ENCODE measurements at places on chromosomes 11 and 22. TPM values are rescaled to one million over a fixed set of nuclear protein-coding genes. Genes with fewer than 3 reads are reported as not detected.

GRCh38 chr11:119204066-119204465 is 2.1 kb upstream of the CBL start:
- no peak overlapping the region for H3K27ac ChIP-seq
- DNase-seq = no peak
- H3K4me3 ChIP-seq = no peak overlapping the region
- no peaks in the 10 kb centered on the region for H3K36me3 ChIP-seq
- peaks cover 9% of the 10 kb centered on the region for H3K4me1 ChIP-seq
- no peaks in the 10 kb centered on the region for H3K27me3 ChIP-seq

- no peaks in the 10 kb centered on the region for H3K27me3 ChIP-seq
- H3K4me3 ChIP-seq = no peak overlapping the region
- no peak for DNase-seq
- no peaks in the 10 kb centered on the region for H3K4me1 ChIP-seq
- no peak overlapping the region for H3K27ac ChIP-seq
- no peaks in the 10 kb centered on the region for H3K36me3 ChIP-seq
These were observed 21.4 kb downstream of the CHID1 start for GRCh38 chr11:889257-889656.

DNA sequence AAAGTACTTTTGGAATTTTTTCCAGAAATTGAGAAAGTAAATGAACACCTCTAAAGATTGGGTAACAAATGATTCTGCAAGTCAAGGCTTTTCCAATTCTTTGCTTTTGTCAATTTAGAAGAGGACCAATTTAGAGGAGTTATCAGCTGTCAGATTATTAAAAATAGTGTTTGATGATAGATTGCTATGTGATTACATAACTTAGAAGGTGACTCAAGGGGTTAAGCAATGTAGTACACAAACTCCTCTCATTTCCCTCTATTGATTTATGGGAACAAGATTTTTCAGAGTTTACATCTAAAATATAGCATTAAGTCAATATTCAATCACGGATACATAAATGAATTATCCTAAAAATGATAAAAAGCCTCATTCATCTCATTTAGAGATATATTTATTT is 70.3 kb downstream of the INSC start:
- H3K27me3 ChIP-seq = no peaks in the 10 kb centered on the region
- no peaks in the 10 kb centered on the region for H3K4me1 ChIP-seq
- no peaks in the 10 kb centered on the region for H3K36me3 ChIP-seq
- H3K4me3 ChIP-seq = no peak overlapping the region
- H3K27ac ChIP-seq = no peak overlapping the region

DNA sequence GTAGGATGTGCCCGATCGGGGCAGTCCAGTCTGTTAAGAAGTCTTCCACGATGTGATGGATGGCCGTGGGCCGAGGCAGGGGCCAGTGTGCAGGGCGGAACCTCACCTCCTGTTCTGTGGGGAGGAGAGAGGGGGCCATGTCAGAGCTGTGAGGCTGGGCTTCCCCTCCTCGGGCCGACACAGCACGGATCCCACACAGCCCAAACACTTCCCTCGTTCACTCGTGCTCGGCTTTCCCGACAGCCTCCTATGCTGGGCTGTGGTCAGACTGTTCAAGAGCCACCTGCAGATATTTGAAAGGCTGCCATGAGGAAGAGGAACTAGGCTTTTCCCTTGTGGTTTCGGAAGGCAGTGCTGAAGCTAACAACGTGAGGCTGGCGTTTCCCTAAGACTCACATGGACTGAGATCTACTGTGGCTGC is 12.3 kb upstream of the TXN2 start:
- H3K27ac ChIP-seq = peak overlapping the region; percentile 78
- no peak overlapping the region for H3K4me3 ChIP-seq
- DNase-seq = peak; percentile 63
- H3K36me3 ChIP-seq = peaks cover 2% of the 10 kb centered on the region
- peaks cover 15% of the 10 kb centered on the region for H3K4me1 ChIP-seq

DNA sequence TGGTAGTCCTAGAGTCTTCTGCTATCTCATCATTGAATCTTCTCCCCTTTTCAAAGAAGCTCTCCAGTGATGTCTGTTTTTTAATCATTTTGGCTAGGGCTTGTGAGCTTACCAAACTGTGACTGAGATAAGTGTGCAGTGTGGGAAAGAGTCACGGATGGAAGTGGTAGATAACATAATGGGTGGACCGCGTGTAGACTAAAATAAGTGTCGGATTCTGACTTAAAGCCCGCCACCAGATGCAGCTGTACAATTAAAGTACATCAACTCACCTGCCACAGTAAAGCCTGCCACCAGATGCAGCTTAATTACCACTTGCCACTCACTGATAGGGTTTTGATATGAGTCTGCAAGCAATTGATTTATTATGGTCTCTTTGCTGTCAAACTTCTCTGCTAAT is 581.5 kb downstream of the LRRC4C start:
- no peak for DNase-seq
- H3K4me3 ChIP-seq = no peak overlapping the region
- no peaks in the 10 kb centered on the region for H3K4me1 ChIP-seq
- H3K27ac ChIP-seq = no peak overlapping the region
- no peaks in the 10 kb centered on the region for H3K27me3 ChIP-seq

GRCh38 chr11:126810776-126811175 is 189.8 kb downstream of the KIRREL3 start:
- no peak for DNase-seq
- no peak overlapping the region for H3K4me3 ChIP-seq
- no peaks in the 10 kb centered on the region for H3K4me1 ChIP-seq
- no peaks in the 10 kb centered on the region for H3K36me3 ChIP-seq

- no peak overlapping the region for H3K27ac ChIP-seq
- no peaks in the 10 kb centered on the region for H3K27me3 ChIP-seq
- H3K4me1 ChIP-seq = no peaks in the 10 kb centered on the region
These were observed 1162.1 kb downstream of the DLG2 start for GRCh38 chr11:84465040-84465439.

GRCh38 chr11:58629857-58630256 is 7.4 kb downstream of the CNTF start:
- H3K4me3 ChIP-seq = no peak overlapping the region
- no peaks in the 10 kb centered on the region for H3K36me3 ChIP-seq
- no peaks in the 10 kb centered on the region for H3K27me3 ChIP-seq
- DNase-seq = no peak
- H3K27ac ChIP-seq = no peak overlapping the region

GRCh38 chr11:126332221-126332711 is 23.2 kb upstream of the ST3GAL4 start:
- no peak for DNase-seq
- no peaks in the 10 kb centered on the region for H3K27me3 ChIP-seq
- H3K36me3 ChIP-seq = peaks cover 29% of the 10 kb centered on the region
- H3K4me3 ChIP-seq = no peak overlapping the region
- no peaks in the 10 kb centered on the region for H3K4me1 ChIP-seq
- no peak overlapping the region for H3K27ac ChIP-seq

- H3K4me1 ChIP-seq = no peaks in the 10 kb centered on the region
- DNase-seq = no peak
- no peak overlapping the region for H3K4me3 ChIP-seq
- H3K27ac ChIP-seq = no peak overlapping the region
- no peaks in the 10 kb centered on the region for H3K36me3 ChIP-seq
These were observed 178.9 kb downstream of the CTTN start for GRCh38 chr11:70577258-70577603.

- H3K36me3 ChIP-seq = peaks cover 16% of the 10 kb centered on the region
- peaks cover 28% of the 10 kb centered on the region for H3K4me1 ChIP-seq
- peak overlapping the region; percentile 58 for H3K27ac ChIP-seq
- H3K4me3 ChIP-seq = no peak overlapping the region
- no peaks in the 10 kb centered on the region for H3K27me3 ChIP-seq
- no peak for DNase-seq
These were observed 2.6 kb upstream of the VWCE start for GRCh38 chr11:61297746-61298145.

DNA sequence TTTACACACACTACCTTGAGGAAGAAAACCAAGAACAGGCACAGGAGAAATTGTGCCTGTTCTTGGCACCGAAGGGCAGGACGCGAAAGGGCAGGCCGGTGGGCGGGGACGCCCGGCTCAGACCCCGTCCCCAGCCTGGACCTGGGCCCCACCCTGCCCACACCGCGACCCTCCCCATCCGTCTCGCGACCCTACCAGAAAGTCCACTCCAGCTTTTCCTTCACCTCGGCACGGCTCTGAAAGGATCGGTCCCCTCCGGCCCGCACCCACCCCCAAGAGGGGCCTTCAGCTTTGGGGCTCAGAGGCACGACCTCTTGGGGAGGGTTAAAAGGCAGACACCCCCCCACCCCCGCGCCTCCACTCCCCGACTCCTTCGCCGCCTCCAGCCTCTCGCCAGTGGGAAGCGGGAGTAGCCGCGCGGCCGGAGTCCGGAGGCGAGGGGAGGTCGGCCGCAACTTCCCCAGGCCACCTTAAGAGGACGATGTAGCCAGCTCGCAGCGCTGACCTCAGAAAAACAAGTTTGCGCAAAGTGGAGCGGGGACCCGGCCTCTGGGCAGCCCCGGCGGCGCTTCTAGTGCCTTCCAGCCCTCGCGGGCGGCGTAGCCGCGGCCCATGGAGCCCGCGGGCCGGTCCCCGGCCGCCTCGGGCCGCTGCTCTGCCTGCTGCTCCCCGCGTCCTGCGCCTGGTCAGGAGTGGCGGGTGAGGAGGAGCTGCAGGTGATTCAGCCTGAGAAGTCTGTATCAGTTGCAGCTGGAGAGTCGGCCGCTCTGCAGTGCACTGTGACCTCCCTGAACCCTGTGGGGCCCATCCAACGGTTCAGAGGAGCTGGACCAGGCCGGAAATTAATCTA is 4.4 kb downstream of the SEC14L6 start:
- no peak overlapping the region for H3K27ac ChIP-seq
- no peaks in the 10 kb centered on the region for H3K4me1 ChIP-seq
- DNase-seq = no peak
- no peak overlapping the region for H3K4me3 ChIP-seq
- H3K27me3 ChIP-seq = peaks cover 7% of the 10 kb centered on the region
- no peaks in the 10 kb centered on the region for H3K36me3 ChIP-seq

DNA sequence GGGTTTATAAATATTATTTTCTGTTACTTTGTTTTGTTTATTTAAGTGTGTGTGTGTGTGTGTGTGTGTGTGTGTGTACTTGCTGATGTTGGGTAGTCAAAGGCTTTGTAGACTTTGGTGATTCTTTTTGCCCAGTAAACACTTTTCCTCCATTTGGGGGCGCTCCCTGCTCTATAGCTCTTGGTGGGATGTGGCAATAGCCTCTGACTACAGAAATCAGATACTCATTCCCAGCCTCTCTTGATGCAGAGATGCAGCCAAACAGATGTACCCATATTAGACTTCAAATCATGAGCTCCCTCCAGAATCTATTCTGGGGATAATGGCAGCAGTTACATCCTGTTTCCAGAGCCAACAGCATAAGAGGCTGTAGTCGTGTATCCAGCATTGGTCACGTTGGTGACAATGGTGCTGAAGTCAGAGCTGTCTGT is 33.4 kb upstream of the APOL5 start:
- no peaks in the 10 kb centered on the region for H3K27me3 ChIP-seq
- no peak overlapping the region for H3K4me3 ChIP-seq
- H3K27ac ChIP-seq = no peak overlapping the region
- DNase-seq = no peak
- H3K36me3 ChIP-seq = no peaks in the 10 kb centered on the region

- no peaks in the 10 kb centered on the region for H3K36me3 ChIP-seq
- H3K4me3 ChIP-seq = no peak overlapping the region
- no peaks in the 10 kb centered on the region for H3K27me3 ChIP-seq
These were observed 2211.8 kb downstream of the LRRC4C start for GRCh38 chr11:39247570-39248137.

GRCh38 chr11:132862933-132863332 is 669.4 kb downstream of the OPCML start:
- H3K4me1 ChIP-seq = no peaks in the 10 kb centered on the region
- H3K27me3 ChIP-seq = no peaks in the 10 kb centered on the region
- no peaks in the 10 kb centered on the region for H3K36me3 ChIP-seq
- H3K4me3 ChIP-seq = no peak overlapping the region
- no peak for DNase-seq

DNA sequence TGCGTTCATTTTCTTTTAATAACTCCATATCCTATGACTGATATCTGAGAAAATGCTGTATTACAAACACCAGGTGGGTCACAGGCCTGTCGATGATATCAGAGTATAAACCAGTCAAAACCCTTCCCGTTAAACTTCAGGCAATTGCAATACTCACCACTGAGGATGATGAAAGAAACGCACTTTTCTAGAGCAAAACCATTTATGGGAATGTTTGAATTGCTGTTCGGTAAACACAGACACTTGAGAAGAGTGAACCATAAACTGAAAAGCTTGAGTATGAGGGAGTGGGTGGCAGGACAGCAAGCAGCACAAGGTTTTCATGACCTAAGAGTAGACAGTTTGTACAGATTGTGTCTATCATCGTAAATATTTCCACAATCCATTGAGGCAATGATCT is 139.8 kb upstream of the CEP126 start:
- DNase-seq = no peak
- H3K4me1 ChIP-seq = no peaks in the 10 kb centered on the region
- no peak overlapping the region for H3K4me3 ChIP-seq
- H3K27me3 ChIP-seq = no peaks in the 10 kb centered on the region

DNA sequence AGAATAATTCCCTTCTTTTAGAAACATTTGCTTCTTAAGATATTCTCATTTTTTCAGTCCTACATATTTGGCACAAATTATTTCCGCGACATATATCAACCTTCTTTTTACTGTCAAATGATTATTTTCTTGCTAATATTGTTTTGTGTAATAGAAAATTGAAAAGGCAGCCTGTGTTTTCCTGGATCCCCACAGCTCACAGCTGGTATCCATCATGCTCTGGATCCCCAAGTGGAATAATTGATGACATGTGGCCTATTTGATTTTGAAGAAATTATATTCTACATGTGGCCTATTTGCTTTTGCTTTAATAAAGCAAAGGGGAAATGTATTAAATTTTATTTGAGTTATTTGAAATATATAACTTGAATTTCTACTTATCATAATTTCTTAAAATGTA is 199.4 kb upstream of the LUZP2 start:
- no peaks in the 10 kb centered on the region for H3K36me3 ChIP-seq
- H3K27me3 ChIP-seq = no peaks in the 10 kb centered on the region

GRCh38 chr11:12008790-12009616 is 577 bp upstream of the DKK3 start:
- H3K4me3 ChIP-seq = no peak overlapping the region
- DNase-seq = no peak
- no peaks in the 10 kb centered on the region for H3K4me1 ChIP-seq
- H3K27me3 ChIP-seq = peaks cover 2% of the 10 kb centered on the region

- no peak overlapping the region for H3K4me3 ChIP-seq
- no peaks in the 10 kb centered on the region for H3K27me3 ChIP-seq
- no peak for DNase-seq
These were observed 21.8 kb downstream of the NF2 start for GRCh38 chr22:29625090-29625825.

ABCC8 gene
- total RNA-seq = not detected

ETS1 gene
- total RNA-seq = 106 TPM

SLC22A9 gene
- total RNA-seq = not detected

PRRG4 gene
- total RNA-seq = 2.1 TPM

KCTD21 gene
- total RNA-seq = 4.6 TPM

AIFM3 gene
- 0.26 TPM for total RNA-seq

APOBEC3F gene
- total RNA-seq = 30.6 TPM

HMGXB4 gene
- 24.9 TPM for total RNA-seq

ZNF215 gene
- 1.9 TPM for total RNA-seq

STT3A gene
- 114 TPM for total RNA-seq

TRIM49 gene
- not detected for total RNA-seq
